ENCODE measurements at places on chromosomes 2 and 18.

DNA sequence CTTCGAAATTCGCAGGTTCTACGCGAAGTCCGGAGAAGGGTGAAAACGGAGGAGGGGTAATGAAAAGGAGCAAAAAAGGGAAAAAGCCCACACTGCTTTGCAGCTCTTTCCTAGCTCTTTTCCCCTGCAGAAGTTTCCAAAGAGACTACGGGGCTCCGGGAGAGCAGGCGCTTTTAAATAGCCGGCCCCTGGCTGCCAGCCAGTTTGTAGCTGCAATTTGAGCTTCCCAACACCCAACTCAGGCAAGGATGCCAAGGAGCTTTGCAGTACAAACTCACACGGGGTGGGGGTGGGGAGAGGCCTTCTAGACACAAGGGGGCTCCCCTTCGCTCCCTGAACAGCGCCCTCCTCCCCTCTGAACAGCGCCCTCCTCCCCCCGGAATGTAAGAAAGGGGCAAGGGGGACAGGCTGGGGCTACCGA lies at the start of gene IGFBP5:
TSS of gene IGFBP5 (minus strand) at position 149 of the 421 bp plus-strand sequence. CDS start 774 bp downstream, outside the sequence.
- DNase-seq: peak; percentile 14

- no peak for DNase-seq
Measured at GRCh38 chr2:30786923-30787685, 20.1 kb downstream of the CAPN13 start.

GRCh38 chr2:163155279-163155883 lies 316.8 kb upstream of the KCNH7 start:
- peak; percentile 23 for DNase-seq

GRCh38 chr2:239313776-239314175 lies 87.0 kb downstream of the HDAC4 start:
- no peak for DNase-seq

- DNase-seq: no peak
Measured at GRCh38 chr2:24228470-24228869, 53.6 kb downstream of the FAM228A start.

DNA sequence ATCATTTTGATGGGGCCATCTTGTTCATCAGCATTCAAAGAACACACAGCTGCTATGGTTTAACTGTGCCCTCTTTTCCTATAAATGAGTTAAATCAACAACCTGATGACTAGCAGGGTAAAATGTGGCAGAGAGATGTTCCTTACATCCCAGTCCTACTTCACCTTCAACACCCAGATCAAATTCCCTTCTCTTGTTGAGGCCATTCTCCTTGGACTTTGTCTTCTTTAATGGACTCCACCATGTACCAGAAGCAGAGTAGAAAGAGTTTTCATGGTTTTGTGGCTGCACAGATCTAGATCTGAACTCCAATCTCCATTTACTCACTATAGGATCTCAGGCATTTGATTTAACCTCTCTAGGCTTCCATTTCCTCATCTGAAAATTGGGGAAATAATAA lies 6.4 kb upstream of the UPP2 start:
- DNase-seq: no peak

- DNase-seq: no peak
Measured at GRCh38 chr2:172986040-172986439, 89.6 kb upstream of the MAP3K20 start.

GRCh38 chr2:42914314-42914713 lies 121.9 kb upstream of the HAAO start:
- no peak for DNase-seq

DNA sequence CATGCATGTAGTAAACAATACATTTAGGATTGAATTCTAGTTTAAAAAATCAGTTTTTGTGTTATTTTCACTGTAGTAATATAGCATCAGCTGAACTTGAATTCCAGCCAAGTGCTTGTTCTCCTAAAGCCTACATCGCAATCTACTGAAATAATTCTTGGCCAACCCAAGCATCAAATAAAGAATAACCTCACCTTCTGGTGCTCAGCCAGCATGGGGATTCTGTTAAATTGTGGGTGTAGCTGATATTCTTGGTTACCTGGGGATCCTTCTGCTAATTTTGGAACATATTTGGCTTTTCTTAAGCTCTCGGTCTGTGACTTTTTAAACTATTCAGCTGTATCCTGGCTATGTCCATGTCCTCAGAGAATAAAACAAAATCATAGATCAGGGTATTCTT lies 248.8 kb downstream of the NRXN1 start:
- DNase-seq: no peak

DNA sequence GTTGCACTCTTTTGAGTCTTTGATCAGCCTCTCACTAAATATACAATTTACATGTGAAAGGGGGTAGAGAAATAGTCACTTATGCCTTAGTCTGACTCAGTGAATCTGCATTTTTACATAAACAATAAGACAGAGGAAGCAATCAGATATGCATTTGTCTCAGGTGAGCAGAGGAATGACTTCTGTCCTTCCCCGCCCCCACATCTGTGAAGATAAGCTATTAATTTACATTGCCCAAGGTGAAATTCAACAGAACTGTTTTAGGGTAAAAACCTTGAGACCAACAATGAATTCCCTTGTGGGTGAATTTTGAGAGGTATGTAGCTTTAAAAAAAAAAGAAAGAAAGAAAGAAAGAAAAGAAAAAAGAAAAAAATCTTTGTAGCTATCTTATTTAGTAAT lies 1302.9 kb upstream of the ACVR2A start:
- DNase-seq: no peak

DNA sequence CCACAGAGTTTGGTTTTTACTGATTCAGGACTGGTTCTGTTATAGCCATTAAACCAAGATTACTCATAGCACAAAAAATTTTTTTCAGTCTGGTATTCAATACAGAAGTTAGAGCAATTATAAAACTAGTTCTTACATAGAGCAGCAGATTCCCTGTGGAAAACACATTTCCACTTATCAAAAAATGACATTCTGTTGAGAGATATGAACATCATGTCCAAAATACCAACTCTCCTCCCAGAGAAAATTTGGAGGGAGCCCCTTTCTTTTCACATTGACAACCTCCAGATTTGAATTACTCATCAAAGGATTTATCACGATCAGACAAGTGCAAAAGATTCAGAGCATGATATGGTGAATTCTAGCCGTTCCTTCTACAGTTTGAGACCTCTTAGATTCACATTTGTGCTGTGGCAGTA lies 126.8 kb upstream of the SERPINE2 start:
- DNase-seq: no peak

GRCh38 chr2:199684832-199685231 lies 166.2 kb downstream of the FTCDNL1 start:
- DNase-seq: no peak

GRCh38 chr2:109242654-109243331 lies 113.8 kb downstream of the SH3RF3 start:
- DNase-seq: no peak

- no peak for DNase-seq
Measured at GRCh38 chr2:11132036-11132671, 23.1 kb upstream of the SLC66A3 start.

- no peak for DNase-seq
Measured at GRCh38 chr18:76487782-76488181, 7.3 kb downstream of the ZNF516 start.

DNA sequence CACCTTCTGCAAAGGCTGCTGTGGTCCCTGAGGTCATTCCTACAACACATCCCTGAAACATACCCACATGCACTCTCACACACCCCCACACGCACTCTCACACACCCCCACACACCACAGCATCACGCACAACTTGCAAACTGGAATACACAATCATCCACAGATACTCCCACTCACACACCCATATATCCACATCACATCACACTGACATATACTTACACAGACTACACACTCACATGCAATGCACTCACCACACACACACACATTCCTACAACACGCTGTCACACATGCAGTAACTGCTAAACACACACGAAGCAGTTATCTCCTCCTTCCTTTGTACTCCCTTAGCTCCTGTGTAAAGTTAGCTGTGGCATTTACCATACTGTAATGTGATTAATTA lies 57.1 kb upstream of the PKDCC start:
- no peak for DNase-seq

DNA sequence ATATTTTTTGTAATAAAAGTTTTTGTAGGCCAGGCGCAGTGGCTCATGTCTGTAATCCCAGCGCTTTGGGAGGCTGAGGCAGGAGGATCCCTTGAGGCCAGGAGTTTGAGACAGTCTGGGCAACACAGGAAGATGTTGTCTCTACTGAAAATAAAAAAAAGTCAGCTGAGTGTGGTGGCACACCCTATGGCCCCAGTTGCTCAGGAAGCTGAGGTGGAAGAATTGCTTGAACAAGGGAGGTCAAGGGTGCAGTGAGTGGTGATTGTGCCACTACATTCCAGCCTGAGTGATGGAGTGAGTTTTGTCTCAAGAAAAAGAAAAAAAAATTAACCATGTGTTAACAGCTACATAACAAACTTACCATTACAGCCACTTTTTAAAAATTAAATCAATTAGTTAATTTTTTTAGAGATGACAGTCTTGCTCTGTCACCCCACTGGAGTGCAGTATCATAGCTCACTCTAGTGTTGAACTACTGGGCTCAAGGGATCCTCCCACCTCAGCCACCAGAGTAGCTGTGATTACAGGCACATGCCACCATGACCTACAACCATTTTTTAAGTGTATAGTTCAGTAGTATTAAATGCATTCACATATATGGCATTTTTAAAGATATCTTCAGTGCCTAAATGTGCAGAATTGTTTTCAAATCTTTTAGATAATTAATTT lies 67.2 kb upstream of the ACYP2 start:
- no peak for DNase-seq

GRCh38 chr2:25699216-25699615 lies 25.8 kb upstream of the DTNB start:
- no peak for DNase-seq

GRCh38 chr2:62858231-62858832 lies 152.8 kb downstream of the EHBP1 start:
- peak; percentile 21 for DNase-seq

DNA sequence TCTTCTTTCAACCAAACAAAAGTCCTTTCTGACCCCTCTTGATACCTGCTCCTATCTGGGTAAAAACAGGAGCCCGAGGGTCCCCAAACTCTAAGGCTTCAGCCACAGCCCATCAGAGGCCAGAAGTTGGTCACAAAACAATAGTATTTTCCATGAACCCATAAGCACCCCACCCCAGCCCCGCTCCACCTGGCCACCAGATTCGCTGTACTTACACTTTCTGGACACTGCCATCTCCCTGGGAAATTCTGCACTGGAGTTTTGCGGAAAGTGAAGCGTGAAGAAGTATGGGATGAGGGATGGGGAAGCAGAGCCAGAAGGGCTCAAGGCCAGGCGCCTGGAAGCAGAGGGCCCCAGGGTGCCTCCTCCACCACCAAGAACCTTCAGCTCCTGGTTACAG lies 5.2 kb upstream of the RUFY4 start:
- no peak for DNase-seq

DNA sequence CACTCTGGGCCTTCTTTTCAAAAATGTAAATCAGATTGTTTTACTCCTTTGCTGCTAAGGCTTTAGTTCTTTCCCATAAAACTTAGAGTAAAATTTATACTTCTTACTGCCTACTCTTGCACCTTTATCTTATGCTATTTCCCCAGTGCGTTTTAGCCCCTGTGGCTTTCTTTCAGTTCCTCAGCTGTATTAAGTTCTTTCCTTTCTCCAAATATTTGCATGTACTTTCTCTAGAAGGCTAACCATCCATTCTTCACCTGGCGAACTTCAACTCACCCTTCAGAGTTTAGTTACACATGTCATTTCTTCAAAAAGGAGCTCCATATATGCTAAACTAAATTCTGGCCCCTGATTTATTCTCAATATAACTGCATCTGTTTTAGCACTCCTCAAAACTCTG lies 160.7 kb downstream of the FSHR start:
- DNase-seq: no peak

DNA sequence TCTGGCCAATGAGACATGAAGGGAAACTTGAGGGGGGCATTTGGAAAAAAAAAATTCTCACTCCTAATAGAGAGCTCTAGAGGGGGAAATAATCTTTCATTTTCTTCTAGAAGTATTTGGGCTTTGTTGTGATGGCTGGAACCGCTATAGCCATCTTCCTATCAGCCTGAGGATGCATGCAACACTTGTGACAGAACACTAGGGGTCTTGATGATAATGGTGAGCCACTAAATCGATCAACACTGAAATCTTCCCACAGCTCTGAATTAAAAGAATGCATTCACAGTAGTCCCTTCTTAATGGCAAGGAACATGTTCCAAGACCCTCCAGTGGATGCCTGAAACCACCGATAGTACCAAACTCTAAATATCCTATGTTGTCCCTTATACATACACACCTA lies 325.3 kb downstream of the LNPK start:
- no peak for DNase-seq

DNA sequence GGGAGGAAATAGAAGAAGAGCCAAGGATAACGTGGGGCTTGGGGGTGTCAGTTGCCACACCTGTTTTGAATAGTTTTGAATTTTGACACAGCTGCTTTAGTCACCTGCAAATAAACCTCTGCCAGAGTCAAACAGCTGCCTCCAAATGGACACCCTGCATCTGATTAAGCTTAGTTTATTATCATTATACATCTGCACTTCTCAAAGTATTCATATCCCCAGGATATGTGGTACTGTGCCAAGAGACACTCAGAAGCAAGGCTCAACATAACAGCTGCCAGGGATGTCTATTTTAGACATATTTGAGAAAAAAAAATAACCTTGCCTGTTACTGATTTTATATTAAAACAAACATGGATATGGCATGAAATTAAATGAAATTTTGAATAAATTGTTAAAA lies 122.5 kb upstream of the WDR75 start:
- DNase-seq: no peak

DNA sequence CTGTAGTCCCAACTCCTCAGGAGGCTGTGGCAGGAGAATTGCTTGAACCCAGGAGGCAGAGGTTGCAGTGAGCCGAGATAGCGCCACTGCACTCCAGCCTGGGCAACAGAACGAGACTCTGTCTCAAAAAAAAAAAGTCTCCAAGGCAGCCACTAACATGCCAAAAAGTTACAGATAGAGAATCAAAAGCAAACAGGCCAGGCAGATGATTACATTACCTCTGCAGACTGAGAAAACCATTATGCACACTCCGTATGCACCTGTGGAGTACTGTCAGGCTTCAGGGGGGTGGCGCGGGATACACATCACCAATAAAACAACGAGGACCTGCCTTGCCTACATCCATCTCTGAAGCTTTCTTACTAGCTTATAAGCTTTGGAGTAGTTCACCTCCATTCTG lies 10.3 kb downstream of the STAM2 start:
- no peak for DNase-seq

- DNase-seq: no peak
Measured at GRCh38 chr18:48839819-48840490, 110.8 kb downstream of the SMAD7 start.

Data from K562 (cell line).